Activated T-cell treated with anti-CD3 and anti-CD28 coated beads, Interleukin-2, amount 50 U/mL, for 72 hours (primary cell): ENCODE measurements at places on chromosomes 7 and 10. TPM values are rescaled to one million over a fixed set of nuclear protein-coding genes. Genes with fewer than 3 reads are reported as not detected.
A peak's percentile ranks its signal among the peaks of the same experiment; 100 is the strongest.

Gene DNA2
- total RNA-seq, result 33.4 TPM

Gene DPCD
- total RNA-seq, result 4.7 TPM

Gene UNC5B
- total RNA-seq, result 0.05 TPM

Gene DPYSL4
- 4.8 TPM for total RNA-seq

Gene ZC3HAV1L
- 6.3 TPM for total RNA-seq

Gene ADAP1
- 11.1 TPM for total RNA-seq

Gene ANKIB1
- total RNA-seq, result 48.8 TPM

Gene GPR15LG
- not detected for total RNA-seq

Gene TLX1
- total RNA-seq, result not detected

DNA sequence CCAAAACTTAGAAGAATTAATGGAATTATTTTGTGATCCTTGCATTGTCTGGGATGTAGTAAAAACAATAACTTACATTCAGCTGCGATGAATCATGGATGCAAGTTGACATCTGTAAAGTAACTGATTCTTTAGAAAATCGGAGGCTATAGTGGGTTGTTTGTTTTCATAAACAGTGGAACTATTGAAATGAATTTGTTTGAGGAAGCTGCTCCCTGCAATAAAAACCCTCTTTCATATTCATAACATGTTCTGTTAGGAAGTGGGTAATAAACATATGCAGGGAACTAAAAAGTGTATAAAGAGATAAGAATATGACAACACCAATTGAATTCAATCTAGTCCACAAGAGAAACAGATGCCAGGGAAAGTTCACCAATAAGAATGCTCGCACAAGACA, 53.6 kb downstream of the AGMO start:
- DNase-seq, result no peak

- DNase-seq, result no peak
Observed at GRCh38 chr7:151579644-151580043, 59.9 kb upstream of the RHEB start.

DNA sequence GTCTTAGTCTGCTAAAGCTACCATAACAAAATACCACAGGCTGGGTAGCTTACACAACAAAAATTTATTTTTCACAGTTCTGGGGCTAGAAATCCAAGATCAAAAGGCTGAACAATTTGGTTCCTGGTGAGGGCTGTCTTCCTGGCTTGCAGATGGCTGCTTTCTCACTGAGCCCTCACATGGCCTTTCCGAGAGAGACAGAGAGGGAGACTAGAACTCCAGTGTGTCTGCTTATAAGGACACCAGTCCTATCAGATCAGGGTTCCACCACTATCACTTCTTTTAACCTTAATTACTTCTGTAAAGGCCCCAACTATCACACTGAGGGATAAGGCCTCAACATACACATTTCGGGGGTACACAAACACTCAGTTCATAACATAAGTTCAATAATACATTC, 527.4 kb upstream of the VSTM2A start:
- no peak for DNase-seq

GRCh38 chr10:6558272-6558671, 21.8 kb downstream of the PRKCQ start:
- DNase-seq, result no peak

GRCh38 chr7:67725423-67725822, 728.8 kb downstream of the TYW1 start:
- no peak for DNase-seq

- DNase-seq, result no peak
Observed at GRCh38 chr7:128206017-128206746, 34.9 kb upstream of the LEP start.

- no peak for DNase-seq
Observed at GRCh38 chr10:6232846-6233724, 30.4 kb downstream of the PFKFB3 start.

GRCh38 chr7:29538389-29538788, 25.2 kb upstream of the PRR15 start:
- DNase-seq, result no peak

GRCh38 chr10:111221682-111222480, 145.1 kb downstream of the ADRA2A start:
- no peak for DNase-seq

DNA sequence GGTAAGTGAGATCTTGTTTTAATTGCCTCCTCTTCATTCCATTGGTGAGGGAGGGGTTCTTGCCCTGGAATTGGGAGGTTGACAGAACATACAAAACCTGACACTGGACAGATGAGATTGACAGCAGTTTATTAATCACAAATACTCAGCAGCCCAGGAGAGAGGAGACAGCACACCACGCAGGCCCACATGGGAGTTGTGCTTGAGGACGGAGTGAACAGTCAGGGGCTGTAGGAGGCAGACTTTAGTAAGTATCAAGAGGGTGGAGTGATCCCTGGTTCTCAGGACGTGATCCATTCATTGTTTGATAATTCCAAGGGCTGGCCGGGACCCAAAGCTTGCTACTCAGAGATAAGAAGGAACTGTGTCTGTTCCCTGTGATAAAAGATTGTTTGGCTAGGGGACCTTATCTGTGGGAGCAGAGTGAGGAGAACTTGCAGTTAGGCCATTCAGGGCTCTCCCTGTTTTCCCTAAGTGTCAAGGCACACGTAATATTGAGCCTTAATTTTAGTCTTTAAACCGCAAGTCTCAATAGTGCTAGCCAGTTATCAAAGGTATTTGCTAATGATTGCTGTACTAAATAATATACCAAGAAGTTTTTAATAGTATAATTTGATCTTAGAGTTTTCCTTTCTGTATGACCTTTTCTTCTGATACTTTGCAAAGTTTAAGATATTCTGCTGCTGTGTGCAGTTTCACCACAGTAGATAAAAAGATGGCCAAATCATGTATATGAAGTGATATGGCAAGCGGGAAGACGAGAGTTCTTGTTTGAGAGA, 14.5 kb downstream of the CAPZA2 start:
- DNase-seq, result no peak

DNA sequence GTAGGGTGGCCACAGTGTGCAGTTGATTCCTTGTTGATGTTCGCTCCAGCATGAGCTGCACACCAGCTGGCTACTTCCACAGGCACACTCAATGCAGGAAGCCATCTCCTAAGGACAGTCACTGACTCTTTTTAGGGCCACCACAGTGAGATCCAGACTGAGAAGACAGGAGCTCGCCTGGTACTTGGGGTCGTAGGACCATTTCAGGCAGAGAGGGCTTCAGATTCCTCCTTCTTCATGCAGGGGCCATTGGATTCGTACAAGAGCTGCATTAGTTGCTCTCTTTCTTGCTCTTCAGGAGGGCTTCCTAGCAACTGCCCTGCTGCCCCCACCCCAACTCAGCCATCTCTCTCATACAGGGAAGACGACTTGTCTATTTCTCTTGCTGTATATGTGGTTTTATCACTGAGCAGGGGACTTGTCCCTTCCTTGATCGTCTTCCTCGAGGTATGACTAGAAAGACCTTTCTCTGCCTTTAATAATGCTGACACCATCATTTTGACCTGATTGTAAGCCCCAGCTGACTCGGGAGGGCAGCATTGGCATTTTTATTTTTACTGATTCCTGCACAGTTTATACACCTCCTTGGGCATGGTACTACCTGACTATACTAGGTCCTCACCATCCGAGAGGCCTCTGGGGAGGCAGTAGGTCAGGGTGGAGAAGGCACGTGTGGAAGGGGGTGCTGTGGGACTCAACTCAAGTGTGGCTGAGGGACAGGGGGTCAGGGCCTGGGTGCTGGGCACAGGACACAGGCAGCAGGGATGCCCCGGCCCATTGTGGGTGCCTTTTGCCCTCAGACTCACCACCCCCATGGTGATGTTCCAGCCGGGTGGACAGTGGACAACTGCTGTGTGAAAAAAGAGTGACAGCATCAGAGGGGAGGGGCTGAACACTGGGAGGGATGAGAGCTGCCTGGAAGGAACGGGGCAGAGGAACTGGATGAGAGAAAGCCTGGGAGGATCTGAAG, 136.7 kb upstream of the ZNF746 start:
- DNase-seq, result no peak

GRCh38 chr7:46554688-46555422, 633.8 kb upstream of the IGFBP3 start:
- no peak for DNase-seq

DNA sequence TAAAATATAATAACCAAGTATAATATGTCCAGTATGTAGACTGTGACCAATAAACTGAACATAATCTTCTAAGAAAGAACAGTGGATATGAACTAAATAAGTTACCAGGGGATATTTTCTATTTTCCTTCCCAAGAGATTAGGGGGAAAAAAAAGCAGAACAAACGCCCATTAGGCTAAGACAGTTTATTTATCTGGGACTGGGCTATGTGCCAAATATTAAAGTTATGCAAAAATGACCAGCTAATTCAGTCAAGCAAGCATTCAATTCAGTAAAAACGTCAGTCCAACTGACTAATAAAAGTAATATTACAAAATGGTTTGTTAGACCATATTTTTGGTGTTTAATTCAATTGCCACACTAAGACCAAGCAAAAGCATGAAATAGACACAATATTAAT, 122.2 kb downstream of the TSPAN12 start:
- DNase-seq, result no peak

- DNase-seq, result peak; percentile 1
Observed at GRCh38 chr7:71131256-71132126, 453 bp upstream of the GALNT17 start.

- DNase-seq, result no peak
Observed at GRCh38 chr10:71368176-71368575, 28.5 kb upstream of the CDH23 start.

DNA sequence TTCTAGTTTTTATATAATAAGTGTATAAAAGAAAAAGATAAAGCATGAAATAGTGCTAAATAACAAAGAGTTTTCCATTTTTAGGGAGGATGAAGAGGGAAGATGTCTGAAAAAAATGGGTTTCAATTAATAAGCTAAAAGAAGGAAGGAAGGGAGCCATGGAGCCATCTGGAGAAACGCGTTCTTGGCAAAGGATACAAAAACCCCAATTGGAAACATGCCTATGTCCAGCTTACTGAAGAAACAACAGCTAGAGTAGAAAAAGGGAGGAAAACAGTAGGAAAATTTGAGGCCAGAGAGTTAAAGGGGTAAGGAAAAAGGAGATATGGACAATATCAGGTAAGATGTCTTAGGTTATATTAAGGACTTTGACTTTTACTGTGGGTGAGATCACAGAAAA, 416.2 kb upstream of the GHITM start:
- DNase-seq, result no peak
